Occipital lobe (tissue), 3 donors: ENCODE measurements at places on chromosomes 11 and 22. TPM values are rescaled to one million over a fixed set of nuclear protein-coding genes. Genes with fewer than 3 reads are reported as not detected.
A peak's percentile ranks its signal among the peaks of the same experiment; 100 is the strongest.

Gene ST14
- not detected for total RNA-seq

Gene MFRP
- not detected for total RNA-seq

Gene IFITM10
- 0.31 TPM for total RNA-seq

Gene OR51B5
- 0.47 TPM for total RNA-seq

Gene CDC42BPG
- total RNA-seq: 0.16 TPM

Gene DLG2
- 353 TPM for total RNA-seq

GRCh38 chr22:43792905-43793304, 19.2 kb downstream of the EFCAB6 start:
- DNase-seq: no peak

- no peak for DNase-seq
Observed at GRCh38 chr11:121368364-121369240, 76.0 kb downstream of the SC5D start.

- no peak for DNase-seq
Observed at GRCh38 chr11:6650980-6651379, 4.6 kb downstream of the DCHS1 start.

GRCh38 chr11:123083623-123084029, 21.7 kb upstream of the HSPA8 start:
- peak; percentile 25 for DNase-seq

GRCh38 chr11:44955015-44955738, 4.5 kb upstream of the TP53I11 start:
- DNase-seq: no peak

DNA sequence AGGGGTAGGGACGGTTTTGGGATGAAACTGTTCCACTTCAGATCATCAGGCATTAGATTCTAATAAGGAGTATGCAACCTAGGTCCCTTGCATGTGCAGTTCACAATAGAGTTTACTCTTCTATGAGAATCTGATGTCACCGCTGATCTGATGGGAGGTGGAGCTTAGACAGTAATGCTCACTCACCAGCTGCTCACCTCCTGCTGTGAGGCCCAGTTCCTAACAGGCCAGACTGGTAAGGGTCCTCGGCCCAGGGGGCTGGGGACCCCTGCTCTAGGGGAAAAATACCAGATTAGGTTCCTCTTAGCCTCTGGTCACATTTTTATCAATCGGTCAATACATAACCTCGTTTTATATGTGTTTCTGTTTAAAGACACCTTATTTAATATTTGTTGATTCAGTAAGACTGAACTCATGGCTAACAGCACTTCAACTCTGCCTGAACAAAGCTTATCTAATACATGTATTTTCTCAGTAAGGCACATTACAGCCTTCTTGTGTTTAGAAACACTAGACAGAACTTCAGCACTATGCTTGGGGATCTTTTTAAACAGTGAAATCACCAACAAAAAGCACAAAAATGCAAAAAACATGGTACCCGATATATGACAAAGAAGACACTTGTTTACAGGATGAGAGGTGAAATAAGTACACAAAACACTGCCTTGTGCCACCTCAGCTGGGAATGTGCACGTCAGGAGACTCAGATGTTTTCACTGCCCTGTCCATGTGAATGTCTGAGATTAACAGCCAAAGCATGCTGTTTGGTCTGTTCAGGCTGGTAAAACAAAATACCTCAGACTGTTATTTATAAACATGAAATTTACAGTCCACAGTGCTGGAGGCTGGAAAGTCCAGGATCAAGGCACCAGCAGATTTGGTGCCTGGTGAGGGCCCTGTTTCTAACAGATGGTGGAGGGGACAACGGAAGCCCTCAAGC, 107.5 kb downstream of the USP35 start:
- DNase-seq: no peak

DNA sequence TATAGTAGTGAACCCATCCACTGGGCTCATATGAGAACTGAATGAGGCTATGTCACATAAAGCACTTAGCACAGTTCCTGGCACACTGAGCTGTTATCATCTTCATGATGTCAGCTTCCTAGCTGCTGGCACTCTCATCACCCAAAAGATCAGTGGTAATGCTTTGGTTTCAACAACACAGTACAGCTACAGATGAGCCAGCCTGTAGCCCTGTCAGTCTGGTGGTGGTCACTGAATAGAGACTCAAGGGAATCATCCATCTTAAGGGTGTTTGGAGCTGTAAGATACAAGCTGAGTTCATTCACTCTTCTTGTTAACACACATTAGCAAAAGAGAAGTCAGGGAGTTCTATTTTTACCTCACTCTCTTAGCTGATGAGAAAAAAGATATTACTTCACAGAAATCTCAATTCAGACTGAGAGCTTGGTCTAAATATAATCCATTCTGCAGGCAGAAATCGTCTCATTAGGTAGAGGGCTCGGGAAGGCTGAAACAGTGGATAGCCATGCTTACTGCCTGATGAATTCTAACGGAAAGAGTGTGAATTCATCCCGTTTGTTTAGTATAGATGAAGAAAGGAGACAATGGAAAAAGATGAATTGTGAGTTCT, 6.3 kb upstream of the SLC1A2 start:
- no peak for DNase-seq

GRCh38 chr11:65298131-65298535, 16.5 kb upstream of the CDC42EP2 start:
- peak; percentile 58 for DNase-seq

- no peak for DNase-seq
Observed at GRCh38 chr22:22933100-22933806, 45.6 kb downstream of the IGLL5 start.

DNA sequence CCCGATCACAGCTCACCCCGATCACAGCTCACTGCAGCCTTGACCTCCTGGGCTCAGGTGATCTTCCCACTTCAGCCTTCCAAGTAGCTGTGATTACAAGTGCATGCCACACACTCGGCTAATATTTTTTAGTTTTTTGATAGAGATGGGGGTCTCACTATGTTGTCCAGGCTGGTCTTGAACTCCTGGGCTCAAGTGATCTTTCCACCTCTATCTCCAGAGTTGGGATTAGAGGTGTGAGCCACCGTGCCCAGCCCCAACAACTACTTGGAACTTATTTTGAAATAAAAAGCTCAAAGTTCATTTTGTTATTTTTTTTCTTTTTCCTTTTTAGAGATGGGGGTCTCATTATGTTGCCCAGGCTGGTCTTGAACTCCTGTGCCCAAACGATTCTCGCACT, 27.8 kb upstream of the SLC25A1 start:
- DNase-seq: no peak

- no peak for DNase-seq
Observed at GRCh38 chr11:61923166-61924063, 6.0 kb upstream of the RAB3IL1 start.
